ENCODE measurements at places on chromosomes 7 and 10.

GRCh38 chr7:90597563-90598253, 1.6 kb downstream of the CDK14 start:
- DNase-seq = no peak

DNA sequence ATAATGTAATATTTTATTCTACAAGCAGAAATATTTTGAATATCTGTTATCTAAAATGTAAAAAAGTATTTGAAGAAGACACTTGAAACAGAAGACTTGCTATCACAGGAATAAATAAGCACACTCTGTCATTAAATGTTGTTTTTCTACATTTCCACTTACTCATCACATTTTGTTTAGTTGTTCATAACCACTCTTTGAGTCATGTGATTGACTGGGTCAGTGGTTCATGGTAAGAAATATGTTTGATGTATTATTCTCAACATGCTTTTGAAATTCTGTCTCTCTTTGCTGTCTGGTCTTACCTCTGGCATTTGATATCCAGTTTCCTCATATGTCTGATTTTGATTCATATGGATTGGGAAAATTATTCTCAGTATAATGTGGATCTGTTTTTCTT, 171.8 kb downstream of the SUGCT start:
- DNase-seq = no peak

DNA sequence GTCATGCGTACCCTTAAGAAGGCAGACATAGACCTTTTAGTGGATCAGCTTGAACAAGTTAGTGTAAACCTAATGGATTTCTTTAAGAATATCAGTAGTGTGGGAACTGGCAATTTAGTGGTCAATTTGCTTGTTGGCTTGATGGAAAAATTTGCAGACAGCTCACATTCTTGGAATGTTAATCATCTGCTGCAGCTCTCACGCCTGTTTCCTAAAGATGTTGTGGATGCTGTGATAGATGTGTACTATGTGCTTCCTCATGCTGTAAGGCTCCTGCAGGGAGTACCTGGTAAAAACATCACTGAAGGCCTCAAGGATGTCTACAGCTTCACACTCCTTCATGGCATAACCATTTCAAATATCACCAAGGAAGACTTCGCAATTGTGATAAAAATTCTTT, 103.4 kb downstream of the ABCA13 start:
- no peak for DNase-seq

- DNase-seq = no peak
Observed at GRCh38 chr10:127524908-127525665, 24.0 kb upstream of the NPS start.

- DNase-seq = no peak
Observed at GRCh38 chr10:14371581-14371980, 40.9 kb upstream of the FRMD4A start.

- DNase-seq = no peak
Observed at GRCh38 chr7:141999058-141999623, 3.5 kb downstream of the MGAM start.
